ENCODE measurements at places on chromosomes 6 and 20.

GRCh38 chr6:37371154-37372083 is 17.6 kb downstream of the RNF8 start:
- DNase-seq, result no peak

DNA sequence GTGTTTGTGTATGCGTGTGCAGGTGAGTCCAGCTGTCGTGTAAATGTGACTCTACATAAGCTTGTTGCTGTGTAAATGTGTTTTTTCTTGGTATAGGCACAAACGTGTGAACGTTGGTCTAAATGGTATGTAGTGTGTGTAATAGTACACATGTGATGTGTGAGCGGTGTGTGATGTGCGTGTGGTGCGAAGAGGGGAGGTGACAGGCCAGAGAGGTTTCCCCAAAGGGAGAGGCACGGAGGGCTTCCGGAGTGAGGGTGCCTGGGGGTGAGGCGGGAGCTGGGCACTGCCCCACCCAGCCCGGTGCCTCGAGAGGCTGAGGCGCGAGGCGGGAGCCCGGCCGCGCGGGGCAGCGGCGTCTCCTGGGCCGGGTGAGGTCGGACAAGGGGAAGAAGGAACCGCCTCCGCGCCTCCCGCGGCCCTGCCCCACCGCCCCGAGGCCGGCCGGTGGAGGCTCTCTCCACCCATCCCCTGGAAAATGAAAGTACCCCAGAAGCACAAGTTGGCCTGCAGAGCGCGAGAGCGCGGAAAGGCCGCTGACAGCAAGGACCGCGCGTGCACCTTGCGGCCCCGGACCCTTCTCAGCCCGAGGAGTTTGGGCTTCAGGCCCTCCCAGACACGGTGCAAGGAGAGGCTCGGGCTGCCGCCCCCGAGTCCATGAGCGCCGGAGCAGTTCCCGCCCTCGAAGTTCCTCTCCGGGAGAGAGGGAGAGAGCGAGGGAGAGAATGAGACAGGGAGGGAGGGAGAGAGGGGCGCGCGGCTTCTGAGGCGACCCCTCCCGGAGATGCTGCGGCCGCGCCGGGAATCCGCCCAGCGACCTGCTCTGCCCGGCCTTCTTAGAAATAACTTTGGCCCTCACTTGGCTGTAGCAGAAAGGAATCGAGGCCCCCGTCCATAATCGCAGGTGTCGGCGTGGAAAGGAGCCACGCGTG is 43.2 kb upstream of the OSTM1 start:
- DNase-seq, result no peak

DNA sequence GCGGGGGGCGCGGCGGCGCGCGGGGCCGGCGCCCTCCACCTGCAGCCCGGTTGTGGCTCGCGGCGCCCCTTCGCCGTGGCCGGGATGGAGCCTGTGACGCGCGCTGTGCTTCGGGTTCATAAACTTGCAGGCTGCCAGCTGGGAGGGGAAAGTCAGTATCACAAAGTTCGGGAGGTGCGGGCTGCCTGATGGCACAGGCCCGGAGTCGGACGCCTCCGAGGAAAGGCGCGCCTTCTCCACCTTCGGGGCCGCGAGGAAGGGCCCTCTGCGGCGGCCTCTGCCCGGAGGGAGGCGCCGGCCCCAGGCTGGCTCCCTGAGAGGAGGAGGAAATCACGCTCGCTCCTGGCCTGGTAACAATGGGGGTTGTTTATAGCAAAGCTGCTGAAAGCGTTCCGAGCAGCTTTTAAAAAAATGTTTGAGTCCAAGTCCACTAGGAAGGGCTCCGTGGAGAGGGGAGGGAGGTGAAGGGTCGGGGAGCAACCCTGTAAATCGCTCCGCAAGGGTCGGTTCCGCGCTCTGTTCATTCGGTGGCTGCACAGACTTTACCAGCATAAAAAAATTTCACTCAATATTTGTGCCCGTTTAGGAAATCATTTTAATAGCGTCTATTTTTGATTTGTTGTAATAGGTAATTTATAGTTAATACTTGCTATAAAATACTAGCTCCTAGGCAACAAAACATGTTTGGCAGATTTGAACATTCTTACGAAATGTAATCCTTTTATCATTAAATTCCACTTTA is 1.0 kb downstream of the AFDN start:
- peak; percentile 34 for DNase-seq

DNA sequence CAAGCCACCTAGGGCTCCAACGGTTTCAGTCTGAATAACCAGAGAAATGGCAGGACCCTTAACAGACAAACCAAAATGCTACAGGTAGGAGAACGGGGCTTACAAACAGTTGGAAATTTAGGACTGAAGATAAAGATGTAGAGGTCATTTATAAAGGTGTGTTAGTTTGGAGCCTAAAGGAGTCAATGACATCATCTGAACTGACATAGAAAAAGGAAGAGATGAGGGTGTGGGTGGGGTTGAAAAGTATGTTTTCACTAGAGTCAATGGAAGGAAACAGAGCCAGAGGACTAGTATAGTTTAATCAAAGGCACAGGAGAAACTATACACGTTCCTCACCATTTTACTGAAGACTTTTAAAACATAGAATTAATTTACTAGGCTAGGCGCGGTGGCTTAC is 71.0 kb upstream of the FOXO3 start:
- no peak for DNase-seq

DNA sequence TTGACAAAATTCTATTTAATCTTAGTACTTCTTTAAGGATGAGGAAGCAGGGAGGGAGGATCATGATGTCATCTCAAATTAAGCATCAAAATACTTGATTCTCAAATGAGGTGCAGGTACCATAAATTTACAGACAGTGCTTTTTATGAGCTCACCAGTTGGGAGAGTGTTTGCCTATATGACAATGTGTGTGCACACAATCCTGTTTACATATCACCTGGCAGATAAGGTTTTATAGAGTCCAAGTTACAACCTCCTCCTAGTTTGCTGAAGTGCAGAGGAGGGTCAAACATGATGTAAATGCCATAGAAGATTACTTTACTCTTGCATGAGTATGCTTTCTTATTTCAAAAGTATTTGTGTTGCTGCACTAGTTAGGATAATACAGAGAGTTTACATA is 6.4 kb downstream of the ATXN1 start:
- no peak for DNase-seq

GRCh38 chr6:160192840-160193239 is 65.8 kb downstream of the SLC22A2 start:
- DNase-seq, result no peak

DNA sequence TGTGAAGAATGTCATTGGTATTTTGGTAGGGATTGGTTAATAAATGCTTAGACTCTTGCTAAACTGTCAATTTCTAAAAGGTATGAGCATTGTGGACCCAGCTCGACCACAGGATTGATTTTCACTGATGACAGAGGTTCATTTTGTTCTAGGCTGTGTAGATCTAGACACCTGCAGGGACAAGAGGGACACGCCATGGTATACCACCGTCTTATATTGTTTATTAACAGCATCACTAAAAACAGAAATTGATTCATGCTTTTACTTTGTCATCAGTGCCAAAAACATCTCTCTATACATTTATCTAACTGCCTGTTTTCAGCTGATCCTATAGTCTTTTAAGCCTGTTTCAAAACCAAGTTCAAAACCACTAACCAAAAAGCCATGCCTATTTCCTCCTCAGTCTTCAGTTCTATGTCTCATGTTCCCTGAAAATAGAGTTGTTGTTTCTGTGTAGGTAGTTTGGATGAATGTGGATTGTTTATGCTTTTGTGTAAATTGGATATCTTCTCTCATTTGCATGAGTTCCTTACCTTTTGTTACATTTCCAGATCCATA is 109.8 kb downstream of the JAG1 start:
- no peak for DNase-seq

- no peak for DNase-seq
These were observed 15.6 kb downstream of the PM20D2 start for GRCh38 chr6:89161326-89162046.
